Endothelial cell of umbilical vein (primary cell): ENCODE measurements at places on chromosomes 13 and 19.

- DNase-seq = no peak
These were observed 1488.1 kb upstream of the PRR20A start for GRCh38 chr13:55652657-55653056.

DNA sequence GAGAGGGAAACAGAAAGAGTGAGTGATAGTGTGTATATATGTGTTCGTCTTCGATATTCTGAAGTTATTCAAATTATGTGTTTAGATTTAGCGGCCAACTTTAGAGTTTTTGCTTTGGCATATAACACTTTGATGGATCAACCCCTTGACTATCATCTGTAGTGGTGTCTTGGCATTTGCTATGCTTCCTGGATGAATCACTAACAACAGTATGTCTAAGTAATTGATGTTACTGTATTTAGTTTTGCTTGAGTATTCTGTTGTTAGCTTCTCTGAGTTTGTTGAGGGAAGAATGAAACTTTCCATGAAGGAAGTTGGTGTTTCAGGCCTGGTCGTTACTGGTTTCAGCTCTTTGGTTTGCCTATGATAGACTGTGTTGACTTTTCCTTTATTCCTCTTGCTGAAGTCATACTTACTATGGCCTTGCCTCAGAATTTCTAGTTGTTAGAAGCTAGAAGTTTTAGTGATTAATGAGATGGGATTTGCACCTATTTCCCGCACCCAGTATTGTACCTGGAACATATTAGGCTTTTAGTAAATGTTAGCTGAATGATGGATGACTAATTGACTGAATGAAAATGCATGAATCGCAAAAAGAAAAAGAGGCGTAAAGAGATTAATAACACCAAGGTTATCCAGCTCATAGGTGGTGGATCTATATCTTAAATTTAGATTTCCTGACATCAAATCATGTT is 20.7 kb downstream of the NDFIP2 start:
- no peak for DNase-seq

DNA sequence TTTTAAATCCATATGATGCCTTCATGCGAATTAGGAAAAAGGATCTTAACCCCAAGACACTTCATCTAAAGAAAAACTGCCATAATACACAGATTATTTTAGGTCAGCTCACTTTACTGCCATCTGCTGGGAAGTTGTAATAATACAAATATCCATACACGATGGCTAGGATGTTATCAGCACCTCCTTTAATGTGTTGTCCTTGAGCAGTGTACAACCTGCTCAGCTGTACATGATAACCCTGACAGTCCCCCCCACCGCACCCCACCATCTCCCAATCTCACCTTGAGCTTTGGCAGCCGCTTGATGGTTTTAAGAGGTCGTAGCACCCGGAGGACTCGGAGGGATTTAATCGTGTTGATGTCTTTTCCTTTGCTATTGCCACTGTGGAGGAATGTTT is 112.2 kb downstream of the IER2 start:
- peak; percentile 70 for DNase-seq

- no peak for DNase-seq
These were observed 58.3 kb downstream of the ZMYM2 start for GRCh38 chr13:20016649-20017364.

GRCh38 chr13:75405976-75406703 is 75.8 kb downstream of the TBC1D4 start:
- DNase-seq = no peak
